Right renal pelvis (tissue), 4 donors: ENCODE measurements at places on chromosomes 16 and 17.

DNA sequence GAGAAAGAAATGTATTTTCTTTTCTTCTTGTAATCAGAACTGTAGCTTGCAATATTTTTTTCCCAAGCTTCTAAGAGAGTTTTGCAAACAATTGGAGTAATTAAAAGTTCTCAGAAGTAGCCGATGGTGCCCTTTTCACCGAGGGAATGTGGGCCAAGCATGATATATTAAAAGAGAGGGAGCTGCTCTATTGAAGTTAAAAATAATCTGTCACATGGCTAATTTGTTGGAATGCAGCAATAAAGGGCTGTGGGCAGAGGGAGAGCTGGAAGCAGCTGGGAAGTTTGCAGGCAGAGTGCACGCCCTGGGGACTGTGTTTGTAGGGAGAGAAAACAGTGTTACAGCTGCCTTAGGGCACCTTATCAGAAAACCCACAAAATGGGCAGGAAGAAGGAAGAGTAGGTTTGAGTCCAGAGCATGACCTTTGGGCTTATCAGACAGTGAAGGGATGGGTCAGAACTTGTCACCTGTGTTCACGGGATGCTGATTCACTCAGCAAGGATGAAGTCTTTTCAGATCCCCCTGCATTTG lies 18.5 kb upstream of the TERF2 start:
- DNase-seq = no peak

GRCh38 chr17:63024716-63025115 lies 58.7 kb downstream of the TANC2 start:
- no peak for DNase-seq

- DNase-seq = no peak
Observed at GRCh38 chr17:50470426-50470825, 1.7 kb upstream of the CHAD start.

GRCh38 chr17:32807577-32807976 lies 69.3 kb downstream of the MYO1D start:
- DNase-seq = no peak

- no peak for DNase-seq
Observed at GRCh38 chr16:12010388-12011251, 34.1 kb downstream of the SNX29 start.

- no peak for DNase-seq
Observed at GRCh38 chr16:75703306-75703705, 2.0 kb upstream of the DUXB start.

- DNase-seq = no peak
Observed at GRCh38 chr16:85561248-85562092, 51.7 kb upstream of the GSE1 start.

- no peak for DNase-seq
Observed at GRCh38 chr17:70099884-70100283, 24.9 kb downstream of the KCNJ16 start.

DNA sequence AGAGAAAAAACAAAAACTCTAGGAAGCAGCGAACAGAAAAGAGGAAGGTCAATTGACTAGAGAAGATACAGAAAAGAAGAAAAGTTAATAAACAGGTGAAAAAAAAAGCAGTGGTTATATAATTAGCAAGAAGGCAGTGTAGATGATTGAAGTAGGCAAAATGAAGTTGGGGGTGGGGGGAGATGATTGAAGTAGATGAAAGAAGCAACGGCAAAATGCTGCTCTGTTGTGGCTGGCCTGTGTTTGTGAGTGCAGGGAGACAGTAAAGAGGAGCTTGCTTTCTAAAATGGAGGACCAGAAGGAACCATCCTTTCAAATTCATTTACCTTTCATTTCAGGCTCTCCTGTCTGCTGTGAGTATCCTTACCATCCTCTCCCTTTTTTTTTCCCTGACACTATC lies 3.6 kb downstream of the EVI2B start:
- DNase-seq = no peak

- no peak for DNase-seq
Observed at GRCh38 chr16:88287219-88287618, 95.5 kb upstream of the ZNF469 start.

- DNase-seq = no peak
Observed at GRCh38 chr16:86410081-86410480, 100.2 kb upstream of the FOXF1 start.

DNA sequence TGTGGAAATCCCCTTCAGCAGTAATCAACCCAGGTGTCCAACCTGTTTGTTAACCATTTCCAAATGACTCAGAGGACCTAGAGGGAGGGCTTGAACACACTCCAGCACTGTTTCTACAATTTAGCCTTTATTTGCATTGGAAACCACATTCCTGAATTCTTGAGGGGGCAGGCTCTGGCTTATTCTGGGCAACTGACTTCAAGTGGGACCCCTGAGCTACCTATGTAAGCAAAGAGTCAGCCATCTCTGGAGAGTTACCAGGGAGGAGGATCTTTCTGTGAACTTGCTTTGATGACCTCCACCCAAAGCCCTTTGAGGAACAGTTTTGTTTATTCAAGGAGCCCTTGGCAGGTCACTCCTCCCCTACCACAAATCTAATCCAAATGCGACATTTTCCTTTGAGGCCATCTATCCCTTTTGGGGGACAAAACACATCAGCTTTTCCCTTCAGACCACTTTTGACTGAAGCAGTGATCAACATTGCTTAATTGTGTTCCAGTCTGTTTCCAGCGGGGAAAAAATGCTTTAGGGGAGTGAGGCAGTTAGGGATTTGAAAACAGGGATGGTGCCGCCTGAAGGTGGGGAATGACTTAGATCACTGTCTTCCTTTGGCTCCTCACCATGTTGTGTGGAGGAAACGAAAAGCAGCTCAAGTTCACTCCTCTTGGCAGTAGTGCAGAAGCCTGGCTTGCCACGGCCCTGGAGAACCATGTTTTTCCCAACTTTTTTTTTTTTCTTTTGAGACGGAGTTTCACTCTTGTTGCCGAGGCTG lies 46.2 kb downstream of the TUBD1 start:
- no peak for DNase-seq

GRCh38 chr17:68383443-68384321 lies 73.6 kb downstream of the WIPI1 start:
- no peak for DNase-seq

- DNase-seq = no peak
Observed at GRCh38 chr17:40938981-40939380, 1.5 kb upstream of the KRT23 start.

GRCh38 chr17:40134184-40134583 lies 6.2 kb upstream of the CASC3 start:
- no peak for DNase-seq

GRCh38 chr16:47976636-47977210 lies 179.1 kb downstream of the ABCC12 start:
- no peak for DNase-seq
